Skeletal muscle tissue (tissue), 5 donors: ENCODE measurements at places on chromosomes 1 and 21. TPM values are rescaled to one million over a fixed set of nuclear protein-coding genes. Genes with fewer than 3 reads are reported as not detected.

Gene DMBX1
- total RNA-seq: not detected

Gene CHIA
- total RNA-seq: not detected

Gene EGLN1
- total RNA-seq: 55.3 TPM

Gene MECR
- 25.1 TPM for total RNA-seq

Gene PRRX1
- total RNA-seq: 127 TPM
